K562 (cell line): ENCODE measurements at places on chromosomes 1 and 21. TPM values are rescaled to one million over a fixed set of nuclear protein-coding genes. Genes with fewer than 3 reads are reported as not detected.

Gene CHI3L1
- total RNA-seq = not detected in 2 replicates

Gene RNF186
- total RNA-seq = not detected in 2 replicates

Gene AHDC1
- 36.4 and 37.8 TPM in 2 replicates for total RNA-seq

Gene PLD5
- total RNA-seq = not detected in 2 replicates

Gene TAS1R1
- total RNA-seq = not detected in 2 replicates

Gene PRDM16
- total RNA-seq = 0.02 and 0.27 TPM in 2 replicates

Gene RIT1
- 22.9 and 23.1 TPM in 2 replicates for total RNA-seq

Gene MYOG
- total RNA-seq = not detected in 2 replicates

Gene PYHIN1
- not detected in 2 replicates for total RNA-seq

Gene SH2D2A
- total RNA-seq = 33.6 TPM in 2 replicates

Gene TNFSF4
- 0.13 and 0.16 TPM in 2 replicates for total RNA-seq

Gene FABP3
- not detected in 2 replicates for total RNA-seq

Gene ODF2L
- total RNA-seq = 5.4 and 6.0 TPM in 2 replicates

Gene CDK11A
- total RNA-seq = 58.5 and 71.0 TPM in 2 replicates

Gene CXADR
- total RNA-seq = 0.04 and 0.22 TPM in 2 replicates

Gene DNAJC16
- total RNA-seq = 15.6 and 16.8 TPM in 2 replicates

Gene SPRR2E
- total RNA-seq = not detected in 2 replicates

Gene WNT2B
- 0.02 and 0.04 TPM in 2 replicates for total RNA-seq

Gene MYBPHL
- 0.34 and 0.66 TPM in 2 replicates for total RNA-seq

Gene LY9
- not detected in 2 replicates for total RNA-seq

Gene LIPI
- total RNA-seq = not detected in 2 replicates

Gene CACHD1
- total RNA-seq = 0.04 and 0.07 TPM in 2 replicates

Gene SYT11
- total RNA-seq = 0.18 and 0.20 TPM in 2 replicates

Gene SPRR1B
- not detected in 2 replicates for total RNA-seq

Gene C1orf53
- 1.5 and 1.9 TPM in 2 replicates for total RNA-seq

Gene TSTD1
- 0.38 and 0.53 TPM in 2 replicates for total RNA-seq

Gene ABCD3
- total RNA-seq = 23.7 and 24.2 TPM in 2 replicates
